ENCODE measurements at places on chromosomes 5 and 9.

- DNase-seq, result no peak
Observed at GRCh38 chr5:18652404-18653215, 1018.4 kb downstream of the TAF11L14 start.

GRCh38 chr5:151243564-151243963 is 9.4 kb upstream of the GM2A start:
- DNase-seq, result no peak

DNA sequence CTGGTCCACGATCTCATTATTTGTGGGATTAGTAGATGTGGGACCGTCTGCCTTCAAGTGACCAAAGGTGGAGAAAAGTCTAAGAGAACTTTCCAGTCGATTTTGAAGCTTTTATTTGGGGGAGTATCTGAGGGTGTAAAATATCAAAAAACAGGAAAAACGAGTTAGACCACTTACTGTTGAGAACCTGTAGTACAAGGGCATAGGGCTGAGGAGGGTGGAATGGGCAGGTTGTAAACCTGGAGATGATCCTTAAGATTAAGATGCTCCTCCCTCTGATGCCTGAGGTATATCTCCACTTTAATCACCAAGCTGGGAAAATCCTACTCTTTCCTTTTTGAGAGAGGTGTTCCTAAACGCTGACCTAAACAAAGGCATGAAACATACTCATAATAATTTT is 32.0 kb upstream of the GTF2H2C start:
- DNase-seq, result peak; percentile 39

- no peak for DNase-seq
Observed at GRCh38 chr5:116032094-116032517, at the start of gene ARL14EPL. Gene ARL14EPL (plus strand): TSS chr5:116032472. CDS start chr5:116051466, 18,994 bp downstream.

DNA sequence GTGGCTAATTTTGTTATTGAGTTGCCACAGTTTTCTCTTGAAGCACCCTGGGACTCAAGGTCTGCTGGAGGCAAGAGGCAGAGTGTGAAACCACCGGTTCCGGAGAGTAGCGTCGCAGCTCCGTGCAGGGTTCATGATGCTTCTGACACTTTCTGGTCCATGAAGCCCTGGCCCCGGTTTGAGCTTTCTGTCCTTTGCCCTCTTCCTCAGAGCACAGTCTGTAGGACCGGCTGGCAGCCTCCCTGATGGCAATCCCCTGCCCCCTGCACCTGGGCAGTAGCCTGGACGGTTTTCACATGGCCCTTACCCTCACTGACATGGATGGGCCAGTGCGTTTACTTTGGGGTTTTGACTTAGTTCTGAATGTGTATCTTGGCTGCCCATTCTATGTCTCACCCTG is 111.9 kb downstream of the PJA2 start:
- DNase-seq, result no peak

DNA sequence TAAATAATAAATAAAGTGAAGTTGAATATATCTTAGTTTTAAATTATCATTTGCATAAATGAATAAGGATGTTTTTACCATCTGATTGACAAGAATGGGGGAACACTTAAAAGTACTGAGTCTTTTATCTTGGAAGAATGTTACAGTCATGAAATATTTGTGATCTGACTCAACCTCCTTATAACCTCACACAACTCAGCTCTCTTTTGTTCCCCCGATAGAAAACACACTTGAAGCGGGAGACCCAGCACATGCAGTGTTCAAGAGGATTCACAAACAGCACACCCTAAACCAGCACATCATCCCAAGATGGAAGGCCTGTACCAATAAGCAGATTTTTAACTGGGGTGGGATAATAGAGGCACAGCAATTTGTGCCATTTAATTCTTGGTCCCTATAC is 15.5 kb downstream of the BAAT start:
- no peak for DNase-seq

DNA sequence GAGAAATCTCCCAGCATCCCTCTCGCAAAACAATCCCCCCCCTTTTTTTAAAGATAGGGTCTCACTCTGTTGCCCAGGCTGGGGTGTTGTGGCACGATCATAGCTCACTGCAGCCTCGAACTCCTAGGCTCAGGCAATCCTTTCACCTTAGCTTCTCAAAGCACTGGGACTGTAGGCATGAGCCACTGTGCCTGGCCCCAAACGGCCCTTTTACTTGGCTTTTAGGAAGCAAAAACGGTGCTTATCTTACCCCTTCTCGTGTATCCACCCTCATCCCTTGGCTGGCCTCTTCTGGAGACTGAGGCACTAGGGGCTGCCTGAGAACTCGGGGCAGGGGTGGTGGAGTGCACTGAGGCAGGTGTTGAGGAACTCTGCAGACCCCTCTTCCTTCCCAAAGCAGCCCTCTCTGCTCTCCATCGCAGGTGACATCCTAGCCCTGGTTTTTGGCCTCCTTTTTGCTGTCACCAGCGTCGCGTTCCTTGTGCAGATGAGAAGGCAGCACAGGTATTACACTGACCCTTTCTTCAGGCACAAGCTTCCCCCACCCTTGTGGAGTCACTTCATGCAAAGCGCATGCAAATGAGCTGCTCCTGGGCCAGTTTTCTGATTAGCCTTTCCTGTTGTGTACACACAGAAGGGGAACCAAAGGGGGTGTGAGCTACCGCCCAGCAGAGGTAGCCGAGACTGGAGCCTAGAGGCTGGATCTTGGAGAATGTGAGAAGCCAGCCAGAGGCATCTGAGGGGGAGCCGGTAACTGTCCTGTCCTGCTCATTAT is 6.8 kb downstream of the CA9 start:
- no peak for DNase-seq

DNA sequence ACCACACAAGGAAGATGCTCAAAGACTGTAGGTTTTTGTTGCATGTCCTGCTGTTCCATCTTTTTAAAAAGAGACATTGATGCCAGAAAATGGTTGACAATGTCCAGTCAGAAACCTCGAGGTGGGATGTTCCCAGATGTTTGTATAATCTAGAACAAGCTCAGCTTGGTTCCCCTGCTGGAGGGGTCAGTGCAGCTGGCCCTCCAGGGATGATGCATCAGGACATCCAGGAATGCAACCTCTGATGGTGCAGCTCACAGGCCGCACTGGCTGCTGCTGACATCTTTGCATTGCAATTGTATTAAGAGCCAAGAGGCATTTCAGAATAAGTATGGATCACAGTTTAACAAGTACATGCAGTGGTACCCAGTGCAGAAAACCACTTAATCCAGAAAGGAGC is 122.4 kb downstream of the MED10 start:
- DNase-seq, result no peak

GRCh38 chr5:172585114-172585513 is 55.9 kb upstream of the NEURL1B start:
- DNase-seq, result no peak

- DNase-seq, result no peak
Observed at GRCh38 chr9:37476930-37477329, 8.8 kb upstream of the POLR1E start.

DNA sequence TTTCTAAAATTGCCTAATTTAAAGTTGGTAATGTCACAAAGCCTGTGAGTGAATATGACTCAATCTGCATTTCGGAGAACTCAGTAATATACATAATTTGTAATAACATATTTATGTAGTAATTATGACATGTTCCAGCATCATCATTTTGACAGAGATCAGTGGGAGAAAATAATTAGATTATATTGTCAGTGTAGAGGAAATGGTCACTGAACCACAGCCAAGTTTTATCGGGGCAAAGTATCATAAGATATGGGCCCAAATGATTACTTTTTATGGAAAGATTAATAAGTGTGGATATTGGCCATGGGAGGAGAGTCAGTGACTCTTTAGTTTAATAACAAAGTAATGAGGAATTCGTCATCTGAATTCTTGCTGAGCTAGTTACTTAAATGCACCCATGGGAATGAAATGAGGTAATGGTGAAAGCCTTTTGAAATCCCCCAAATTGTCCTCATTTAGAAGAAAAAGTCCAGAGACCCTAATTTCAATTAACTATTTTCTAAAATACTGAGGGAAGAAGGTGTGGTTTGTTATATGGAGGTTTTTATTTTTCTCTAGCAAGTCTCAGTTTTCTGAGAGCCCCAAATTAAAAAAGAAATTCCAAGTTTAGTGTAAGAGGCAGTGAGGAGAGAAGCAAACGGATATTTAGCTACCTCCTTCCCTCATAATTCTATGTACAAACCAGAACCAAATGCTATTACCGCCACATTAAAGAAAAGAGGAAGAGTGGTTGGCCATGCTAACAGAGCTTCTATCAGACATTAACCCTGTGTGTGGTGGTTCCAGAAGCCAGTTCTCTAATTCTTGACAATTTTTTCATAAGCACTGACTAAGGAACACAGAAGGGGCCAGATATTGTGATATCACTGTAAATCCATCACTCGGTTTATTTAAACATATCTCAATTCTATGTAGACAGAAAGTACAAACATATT is 37.7 kb upstream of the MRPS30 start:
- no peak for DNase-seq

DNA sequence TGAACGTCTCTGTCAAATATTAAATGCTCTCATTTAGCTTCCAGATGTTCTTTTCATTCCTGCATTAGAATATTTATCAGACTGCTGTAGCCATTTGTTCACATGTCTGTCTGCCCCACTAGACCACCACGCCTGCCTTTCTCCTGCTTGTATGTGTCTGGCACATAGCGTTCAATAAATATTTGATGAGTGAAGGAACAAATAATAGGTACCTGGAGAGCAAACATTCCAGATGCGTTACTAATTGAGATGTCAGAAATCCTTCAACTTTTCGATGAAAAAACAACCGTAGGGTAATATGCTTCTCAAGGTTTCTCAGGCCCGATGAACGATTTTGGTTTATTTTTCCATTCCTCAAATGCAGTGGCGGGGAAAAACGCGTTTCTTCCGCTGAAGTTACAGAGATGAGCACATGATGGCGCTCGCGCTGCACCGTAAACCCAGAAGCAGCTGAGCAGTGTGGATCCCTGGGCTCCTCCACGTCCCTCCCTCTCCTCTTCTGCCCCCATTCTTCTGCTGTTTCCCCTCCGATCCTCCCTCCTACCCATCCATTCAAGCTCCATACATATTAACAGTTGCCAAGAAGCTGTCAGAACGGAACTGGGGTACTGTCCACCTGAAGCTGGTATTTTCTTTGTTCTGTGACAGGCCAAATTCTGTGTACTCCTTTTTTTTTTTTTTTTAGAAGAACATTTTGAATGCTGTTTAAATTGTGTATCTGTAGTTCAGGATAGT is 245.4 kb downstream of the MPDZ start:
- DNase-seq, result peak; percentile 69

DNA sequence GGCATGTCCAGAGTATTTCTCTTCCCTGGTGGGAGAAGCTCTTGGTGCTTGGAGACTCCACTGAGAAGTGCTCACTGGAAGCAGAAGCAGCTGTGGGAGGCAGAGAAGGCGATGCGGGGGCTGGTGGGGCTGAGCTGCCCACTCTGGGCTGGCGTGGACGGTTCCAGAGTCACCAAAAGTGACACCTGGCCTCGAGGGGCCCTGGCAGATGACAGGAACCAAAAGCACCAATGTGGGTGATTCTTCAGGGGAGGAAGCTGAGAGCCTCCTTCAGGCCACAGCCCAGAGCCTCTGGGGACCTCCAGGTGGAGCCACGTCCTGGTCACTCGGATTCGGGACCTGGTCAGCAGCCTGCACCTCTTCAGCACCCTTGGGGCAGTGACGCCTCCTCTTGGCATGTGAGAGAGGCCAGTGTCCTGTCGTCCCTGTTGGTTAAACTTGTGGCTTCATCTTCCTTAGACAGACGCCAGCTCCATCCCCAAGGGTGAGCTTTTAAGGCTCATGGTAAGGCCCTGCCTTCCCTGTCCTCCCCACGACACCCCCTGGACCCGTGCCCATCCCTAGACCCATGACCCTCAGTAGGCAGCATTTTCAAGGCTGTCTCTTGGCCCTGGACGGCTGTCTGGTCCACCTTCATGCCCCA is 78.7 kb upstream of the IRX4 start:
- DNase-seq, result no peak

- DNase-seq, result no peak
Observed at GRCh38 chr5:114191441-114191840, 170.4 kb upstream of the KCNN2 start.

DNA sequence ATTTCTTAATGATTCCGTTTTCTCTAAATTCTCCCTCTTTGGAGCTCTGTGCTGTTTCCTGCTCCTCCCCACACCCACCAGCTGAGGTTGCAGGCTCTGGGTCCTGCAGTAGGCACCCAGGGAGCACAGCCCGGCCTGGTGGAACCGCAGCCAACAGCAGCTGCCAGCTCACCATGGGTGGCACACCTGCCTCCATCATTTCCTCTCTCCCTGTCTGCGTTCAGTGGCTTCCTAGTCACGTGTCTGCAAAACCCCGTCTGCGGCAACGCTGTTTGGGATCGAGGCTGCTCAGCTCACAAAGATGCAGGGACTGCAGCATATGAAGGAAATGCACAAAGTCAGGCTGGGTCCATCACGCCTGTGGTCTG is 367.8 kb downstream of the IRX2 start:
- no peak for DNase-seq

GRCh38 chr5:154470947-154471870 is 6.8 kb downstream of the HAND1 start:
- DNase-seq, result no peak

DNA sequence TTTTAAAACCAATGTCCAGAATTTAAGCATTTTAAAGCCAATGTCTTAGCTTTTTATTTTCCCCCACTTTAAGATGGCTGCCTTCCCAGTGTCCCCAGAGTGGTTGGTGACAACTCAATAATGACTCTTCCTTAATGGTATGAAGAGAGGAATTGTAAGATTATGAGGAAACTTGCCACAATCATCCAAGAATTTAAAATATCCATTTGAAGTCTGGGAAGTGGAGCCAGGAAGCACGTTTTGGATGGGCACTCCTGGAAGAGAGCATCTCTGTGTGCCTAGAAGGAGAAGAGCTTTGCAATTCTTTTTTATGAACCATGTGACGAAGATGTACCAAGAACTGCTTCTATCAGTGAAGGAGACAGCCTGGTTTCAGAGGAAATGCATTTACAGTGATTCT is 11.3 kb upstream of the IGFBPL1 start:
- DNase-seq, result no peak

GRCh38 chr9:36985061-36985768 is 48.9 kb downstream of the PAX5 start:
- DNase-seq, result no peak

GRCh38 chr9:16217943-16218701 is 652.3 kb downstream of the BNC2 start:
- DNase-seq, result no peak

DNA sequence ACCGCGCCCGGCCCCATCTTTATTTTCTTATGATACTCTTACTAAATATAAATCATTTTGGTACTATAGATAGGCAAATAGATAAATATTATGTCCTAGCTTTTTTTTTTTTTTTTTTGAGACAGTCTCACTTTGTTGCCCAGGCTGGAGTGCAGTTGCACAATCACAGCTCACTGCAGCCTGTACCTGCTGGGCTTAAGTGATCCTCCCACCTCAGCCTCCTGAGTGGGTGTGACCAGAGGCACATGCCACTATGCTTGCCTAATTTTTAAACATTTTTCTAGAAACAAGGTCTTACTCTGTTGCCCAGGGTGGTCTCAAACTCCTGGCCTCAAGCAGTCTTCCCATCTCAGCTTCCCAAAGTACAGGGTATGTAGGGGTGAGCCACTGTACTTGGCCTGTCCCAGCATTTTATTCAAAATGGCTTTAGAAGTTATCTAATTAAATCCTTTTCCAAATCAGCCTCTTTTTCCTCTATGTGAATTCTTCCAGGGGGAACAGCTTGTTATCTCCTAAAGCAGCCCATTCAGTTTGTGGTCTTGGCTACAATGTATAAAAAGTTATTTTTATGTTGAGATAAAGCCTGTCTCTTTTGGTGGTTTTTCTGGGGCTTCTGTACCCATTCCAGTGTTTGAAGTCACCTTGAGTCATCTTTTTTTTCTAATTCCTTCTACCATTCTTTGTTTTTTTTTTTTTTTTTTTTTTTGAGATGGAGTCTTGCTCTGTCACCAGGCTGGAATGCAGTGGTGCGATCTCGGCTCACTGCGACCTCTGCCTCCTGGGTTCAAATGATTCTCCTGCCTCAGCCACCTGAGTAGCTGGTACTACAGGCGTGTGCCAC is 12.1 kb downstream of the MELK start:
- no peak for DNase-seq
